Lung (tissue), 17 donors: ENCODE measurements at places on chromosomes 13 and 19. TPM values are rescaled to one million over a fixed set of nuclear protein-coding genes. Genes with fewer than 3 reads are reported as not detected.

- H3K4me1 ChIP-seq = no peaks in the 10 kb centered on the region
- no peaks in the 10 kb centered on the region for H3K27me3 ChIP-seq
- no peak overlapping the region for H3K4me3 ChIP-seq
- no peak overlapping the region for H3K27ac ChIP-seq
Observed at GRCh38 chr19:48495396-48495795, 16.2 kb downstream of the LMTK3 start.

- DNase-seq = no peak
- no peak overlapping the region for H3K4me3 ChIP-seq
- H3K27ac ChIP-seq = no peak overlapping the region
- H3K36me3 ChIP-seq = peaks cover 1% of the 10 kb centered on the region
- H3K27me3 ChIP-seq = no peaks in the 10 kb centered on the region
Observed at GRCh38 chr13:28316836-28317235, 178.1 kb downstream of the FLT1 start.

DNA sequence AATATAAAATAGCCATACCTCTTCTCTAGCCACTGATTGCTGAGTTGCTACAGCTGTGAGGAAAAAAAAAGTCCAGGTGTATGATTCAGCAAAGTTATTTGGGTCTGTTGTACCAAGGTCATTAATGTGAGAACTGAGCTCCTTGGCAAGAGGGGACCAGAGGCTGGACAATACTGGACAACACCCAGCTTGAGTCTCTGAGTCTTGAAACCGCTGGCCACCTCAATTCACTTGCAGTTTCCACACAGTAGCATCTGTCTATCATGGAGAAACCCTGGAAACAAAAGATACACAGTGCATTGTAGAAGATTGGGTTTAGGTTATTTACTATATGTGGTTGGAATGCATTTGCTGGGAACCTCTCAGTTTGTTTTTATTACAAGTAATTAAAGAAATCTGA is 60.4 kb downstream of the WDFY2 start:
- H3K27me3 ChIP-seq = no peaks in the 10 kb centered on the region
- H3K36me3 ChIP-seq = no peaks in the 10 kb centered on the region
- DNase-seq = peak; percentile 64
- H3K4me3 ChIP-seq = no peak overlapping the region
- H3K27ac ChIP-seq = no peak overlapping the region
- H3K4me1 ChIP-seq = peaks cover 7% of the 10 kb centered on the region

DNA sequence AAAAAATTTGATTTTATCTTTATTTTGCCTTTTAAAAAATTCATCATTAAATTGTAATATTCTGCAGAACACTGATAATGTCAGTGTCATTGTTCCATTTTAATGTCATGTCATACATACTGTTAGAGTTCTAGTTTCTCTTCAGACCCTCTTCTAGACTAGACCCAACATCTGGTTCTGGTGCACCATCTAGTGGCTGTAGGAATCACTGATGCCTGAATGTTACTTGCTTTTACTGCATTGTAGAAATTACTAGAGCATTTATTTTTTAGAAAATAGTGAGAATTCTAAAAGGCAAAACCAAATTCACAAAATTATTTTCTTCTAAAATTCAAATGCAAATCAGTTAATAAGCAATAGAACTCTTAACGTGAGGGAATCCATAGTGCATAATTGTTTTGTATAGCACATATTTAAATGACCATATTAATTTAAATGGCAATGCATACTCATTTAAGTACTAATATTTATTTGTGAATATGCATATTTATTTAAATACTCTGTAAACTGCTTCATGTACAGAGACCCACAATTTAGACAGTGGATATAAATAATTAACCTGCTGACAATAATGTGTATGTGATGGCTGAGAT is 425.7 kb downstream of the KLF12 start:
- DNase-seq = peak; percentile 65
- H3K4me3 ChIP-seq = no peak overlapping the region
- no peaks in the 10 kb centered on the region for H3K27me3 ChIP-seq
- no peak overlapping the region for H3K27ac ChIP-seq
- H3K4me1 ChIP-seq = no peaks in the 10 kb centered on the region

GRCh38 chr19:12789098-12789903 is 2.0 kb upstream of the JUNB start:
- H3K27me3 ChIP-seq = no peaks in the 10 kb centered on the region
- DNase-seq = no peak
- peak overlapping the region; percentile 50 for H3K4me3 ChIP-seq
- no peaks in the 10 kb centered on the region for H3K36me3 ChIP-seq
- peaks cover 22% of the 10 kb centered on the region for H3K4me1 ChIP-seq

DNA sequence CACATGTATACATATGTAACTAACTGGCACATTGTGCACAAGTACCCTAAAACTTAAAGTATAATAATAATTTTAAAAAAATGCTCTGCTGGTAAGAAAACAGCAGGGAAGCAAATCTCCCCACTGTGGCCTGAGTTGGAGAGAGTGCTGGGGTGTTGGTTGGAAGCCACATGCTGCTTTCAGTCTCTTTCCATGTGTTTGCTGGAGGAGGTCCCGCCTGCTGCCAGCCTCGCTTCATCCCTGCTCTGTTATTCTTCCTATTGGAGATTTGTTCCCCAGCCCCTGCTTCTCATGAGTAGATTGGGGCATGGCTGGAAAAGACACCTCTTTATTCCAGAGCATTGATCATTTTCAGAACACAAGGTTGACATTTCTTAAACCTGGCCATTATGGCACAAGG is 230.5 kb downstream of the FGF9 start:
- no peaks in the 10 kb centered on the region for H3K4me1 ChIP-seq
- H3K36me3 ChIP-seq = no peaks in the 10 kb centered on the region
- H3K4me3 ChIP-seq = no peak overlapping the region
- no peaks in the 10 kb centered on the region for H3K27me3 ChIP-seq
- no peak overlapping the region for H3K27ac ChIP-seq

GRCh38 chr19:51783372-51783771 is 11.6 kb upstream of the FPR3 start:
- H3K4me3 ChIP-seq = no peak overlapping the region
- DNase-seq = no peak
- H3K27me3 ChIP-seq = peaks cover 13% of the 10 kb centered on the region
- no peak overlapping the region for H3K27ac ChIP-seq

The SULT2B1 gene
- total RNA-seq = 10.5 TPM

- peaks cover 11% of the 10 kb centered on the region for H3K27me3 ChIP-seq
- no peak for DNase-seq
- no peak overlapping the region for H3K27ac ChIP-seq
Observed at GRCh38 chr19:35560677-35561076, 2.8 kb downstream of the ATP4A start.

GRCh38 chr13:98504371-98504963 is 72.4 kb downstream of the STK24 start:
- no peaks in the 10 kb centered on the region for H3K27me3 ChIP-seq
- no peak for DNase-seq

GRCh38 chr13:33270895-33271538 is 14.5 kb downstream of the STARD13 start:
- no peak overlapping the region for H3K4me3 ChIP-seq
- H3K36me3 ChIP-seq = no peaks in the 10 kb centered on the region
- H3K4me1 ChIP-seq = peaks cover 31% of the 10 kb centered on the region
- DNase-seq = no peak

- no peaks in the 10 kb centered on the region for H3K27me3 ChIP-seq
- no peak overlapping the region for H3K4me3 ChIP-seq
- no peak overlapping the region for H3K27ac ChIP-seq
- no peaks in the 10 kb centered on the region for H3K36me3 ChIP-seq
- DNase-seq = no peak
- H3K4me1 ChIP-seq = no peaks in the 10 kb centered on the region
Observed at GRCh38 chr13:80598189-80598588, 257.3 kb upstream of the SPRY2 start.

The PGLYRP1 gene
- total RNA-seq = 1.1 TPM

GRCh38 chr13:30333616-30334015 is 26.3 kb upstream of the KATNAL1 start:
- H3K36me3 ChIP-seq = no peaks in the 10 kb centered on the region
- DNase-seq = no peak
- H3K4me3 ChIP-seq = no peak overlapping the region
- H3K27me3 ChIP-seq = no peaks in the 10 kb centered on the region

DNA sequence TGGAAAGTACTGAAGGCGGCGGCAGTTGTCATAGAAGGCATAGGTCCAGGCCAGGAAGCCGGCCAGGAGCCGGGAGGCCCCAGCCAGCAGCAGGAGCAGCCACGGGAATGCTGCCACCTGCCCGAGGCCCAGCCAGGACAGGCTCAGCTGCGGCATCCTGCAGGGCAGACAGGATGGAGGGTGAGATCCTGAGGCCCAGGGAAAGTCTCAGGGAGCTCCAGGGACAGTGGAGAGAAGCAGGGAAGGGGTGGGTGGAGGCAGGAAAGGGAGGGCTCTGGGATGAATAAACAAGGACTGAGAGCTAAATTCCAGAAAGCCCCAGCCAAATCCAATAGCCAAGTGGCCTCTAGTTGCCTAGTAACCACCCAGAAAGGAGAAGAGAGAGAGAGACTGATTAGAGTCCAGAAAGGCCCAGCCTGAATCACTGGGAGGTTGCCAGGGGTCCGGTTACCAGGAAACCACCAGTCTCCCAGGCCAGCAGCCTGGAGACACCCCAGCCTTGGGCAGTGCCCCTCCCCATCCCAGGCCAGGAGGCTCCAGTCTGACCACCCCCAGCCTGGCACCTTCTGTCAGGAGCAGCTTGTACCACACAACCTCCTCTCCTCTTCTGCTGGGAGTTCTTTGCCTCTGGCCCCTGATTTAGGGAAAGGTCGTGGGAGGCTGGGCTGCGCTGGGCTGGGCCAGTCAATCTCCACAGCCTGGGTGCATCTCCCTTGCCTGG is 7.5 kb upstream of the OR10H5 start:
- no peak overlapping the region for H3K4me3 ChIP-seq
- no peaks in the 10 kb centered on the region for H3K36me3 ChIP-seq
- no peaks in the 10 kb centered on the region for H3K27me3 ChIP-seq
- H3K4me1 ChIP-seq = peaks cover 9% of the 10 kb centered on the region
- peak; percentile 74 for DNase-seq
- no peak overlapping the region for H3K27ac ChIP-seq

DNA sequence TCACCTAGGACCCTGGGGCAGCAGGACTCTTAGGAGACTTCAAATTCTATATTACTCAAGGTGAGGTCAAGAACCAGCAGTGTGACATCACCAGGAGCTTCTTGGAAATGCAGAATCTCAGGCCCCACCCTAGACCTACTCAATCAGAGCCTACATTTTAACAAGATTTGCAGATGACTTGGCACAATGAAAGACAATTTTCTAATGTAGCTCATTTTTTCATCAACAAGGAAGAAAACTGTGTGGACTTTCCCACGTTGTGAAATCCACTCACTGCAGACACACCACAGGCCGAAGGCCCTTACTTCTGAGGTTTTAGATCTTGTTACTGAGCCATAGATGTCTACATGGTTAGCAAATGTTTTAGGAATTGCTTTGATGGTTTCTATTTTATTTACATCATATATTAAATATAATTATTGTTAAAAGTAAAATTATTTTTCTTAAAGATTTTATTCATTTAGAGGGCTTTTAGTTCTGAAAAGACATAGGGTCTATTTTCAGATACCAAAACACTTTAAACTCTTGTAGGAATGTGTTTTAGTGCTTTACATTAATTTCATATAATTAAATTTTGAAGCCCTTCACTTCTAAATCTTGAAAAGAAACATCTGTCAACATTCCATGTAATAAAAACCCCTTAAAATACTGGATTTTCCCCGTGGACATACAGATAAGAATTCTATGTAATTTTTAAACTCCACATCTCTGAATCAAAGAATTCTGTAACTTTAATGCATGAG is 18.5 kb upstream of the STARD13 start:
- DNase-seq = peak; percentile 22
- peaks cover 1% of the 10 kb centered on the region for H3K4me1 ChIP-seq
- H3K4me3 ChIP-seq = no peak overlapping the region

DNA sequence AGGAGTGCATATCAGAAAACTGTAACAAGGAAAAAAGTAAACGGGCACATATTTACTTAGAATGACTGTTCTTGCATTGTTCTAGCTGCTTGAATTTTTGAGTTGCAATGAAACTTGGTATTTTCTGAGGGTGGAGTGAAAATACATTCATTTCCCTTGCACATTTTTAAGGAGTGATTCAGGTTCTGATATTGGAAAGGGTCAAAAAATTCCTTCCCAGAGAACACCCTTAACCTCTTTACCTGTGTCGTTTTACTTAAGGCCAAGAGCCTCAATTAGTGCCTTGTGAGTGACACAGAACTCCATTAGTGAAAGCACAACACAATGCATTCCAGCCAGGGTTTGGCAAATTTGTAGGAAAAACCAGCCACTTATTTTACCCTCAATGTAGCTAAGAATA is 2.3 kb downstream of the ITGBL1 start:
- H3K27ac ChIP-seq = no peak overlapping the region
- H3K4me1 ChIP-seq = no peaks in the 10 kb centered on the region
- no peak overlapping the region for H3K4me3 ChIP-seq

GRCh38 chr13:113468472-113469201 is 15.3 kb upstream of the ADPRHL1 start:
- H3K27me3 ChIP-seq = no peaks in the 10 kb centered on the region
- no peak for DNase-seq
- H3K36me3 ChIP-seq = peaks cover 5% of the 10 kb centered on the region
- H3K4me3 ChIP-seq = no peak overlapping the region

- H3K4me3 ChIP-seq = no peak overlapping the region
- H3K4me1 ChIP-seq = no peaks in the 10 kb centered on the region
- H3K27ac ChIP-seq = no peak overlapping the region
- H3K27me3 ChIP-seq = no peaks in the 10 kb centered on the region
Observed at GRCh38 chr13:78497702-78498355, 105.5 kb downstream of the POU4F1 start.

GRCh38 chr19:7417671-7418324 is 69.1 kb downstream of the ARHGEF18 start:
- DNase-seq = peak; percentile 12
- H3K36me3 ChIP-seq = no peaks in the 10 kb centered on the region
- no peak overlapping the region for H3K4me3 ChIP-seq
- H3K4me1 ChIP-seq = no peaks in the 10 kb centered on the region
- no peak overlapping the region for H3K27ac ChIP-seq
- H3K27me3 ChIP-seq = no peaks in the 10 kb centered on the region

GRCh38 chr19:55702131-55702627 is 27.2 kb downstream of the EPN1 start:
- H3K27ac ChIP-seq = no peak overlapping the region
- H3K4me3 ChIP-seq = no peak overlapping the region
- no peaks in the 10 kb centered on the region for H3K4me1 ChIP-seq
- no peak for DNase-seq

The CD22 gene
- 53.8 TPM for total RNA-seq

The MYBPC2 gene
- total RNA-seq = 0.91 TPM

The PLPPR3 gene
- 14.1 TPM for total RNA-seq

The CFAP97D2 gene
- 1.3 TPM for total RNA-seq

- H3K4me1 ChIP-seq = no peaks in the 10 kb centered on the region
- no peaks in the 10 kb centered on the region for H3K27me3 ChIP-seq
- H3K36me3 ChIP-seq = no peaks in the 10 kb centered on the region
Observed at GRCh38 chr13:95463531-95463930, 89.0 kb upstream of the CLDN10 start.
